Neural crest cell (in vitro differentiated cells): ENCODE measurements at places on chromosomes 6 and 20. TPM values are rescaled to one million over a fixed set of nuclear protein-coding genes. Genes with fewer than 3 reads are reported as not detected.

DNA sequence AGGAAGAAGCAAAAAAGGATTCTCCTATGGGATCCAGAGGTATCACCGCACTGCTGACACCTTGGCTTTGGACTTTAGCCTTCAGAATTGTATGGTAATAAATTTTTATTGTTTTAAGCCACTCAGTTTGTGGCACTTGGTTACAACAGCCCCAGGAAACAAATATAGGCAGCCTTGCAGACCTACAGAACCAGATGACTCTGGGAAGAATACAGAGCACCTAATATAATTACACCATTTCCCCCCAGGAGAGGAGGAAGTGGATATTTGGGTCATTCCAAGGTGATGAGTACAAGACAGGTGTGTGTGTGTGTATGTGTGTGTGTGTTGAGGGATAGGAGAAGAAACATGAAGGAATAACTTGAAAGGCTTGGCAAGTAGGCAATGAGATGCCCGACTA lies 84.2 kb upstream of the ENPP5 start:
- no peaks in the 10 kb centered on the region for H3K4me1 ChIP-seq
- DNase-seq = no peak
- H3K4me3 ChIP-seq = no peak overlapping the region

Gene C20orf141
- total RNA-seq = not detected in 2 replicates

Gene DYNLT1
- total RNA-seq = 117 and 118 TPM in 2 replicates

Gene APCDD1L
- not detected in 2 replicates for total RNA-seq

Gene C20orf204
- total RNA-seq = 2.1 and 2.3 TPM in 2 replicates

- H3K4me3 ChIP-seq = no peak overlapping the region
- no peaks in the 10 kb centered on the region for H3K27me3 ChIP-seq
- no peaks in the 10 kb centered on the region for H3K36me3 ChIP-seq
- peaks cover 5% of the 10 kb centered on the region for H3K4me1 ChIP-seq
- no peak for DNase-seq
- peak overlapping the region; percentile 86 for H3K27ac ChIP-seq
These were observed 4.3 kb upstream of the KIF25 start for GRCh38 chr6:167993169-167993568.

Gene SPATS1
- total RNA-seq = not detected in 2 replicates

DNA sequence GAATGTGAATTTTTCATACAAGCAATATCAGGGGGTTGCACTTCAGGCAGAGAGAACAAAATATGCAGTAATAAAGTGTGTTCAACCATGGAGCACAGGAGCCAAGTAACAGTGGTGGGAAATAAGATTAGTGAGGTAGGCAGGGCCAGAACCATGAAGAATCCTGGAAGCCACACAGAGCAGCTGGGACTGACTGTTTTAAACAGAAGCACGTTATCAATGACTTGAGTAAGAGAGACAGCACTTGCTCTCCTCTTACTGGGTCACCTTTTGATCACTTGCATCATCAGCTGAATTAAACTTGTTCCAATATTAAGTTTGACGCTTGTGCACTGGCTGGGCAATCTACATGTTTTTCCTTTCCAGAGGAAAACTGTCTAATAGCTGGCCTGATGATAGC lies 238.5 kb downstream of the TBX18 start:
- peaks cover 4% of the 10 kb centered on the region for H3K4me1 ChIP-seq
- H3K4me3 ChIP-seq = no peak overlapping the region
- H3K27ac ChIP-seq = no peak overlapping the region
- no peaks in the 10 kb centered on the region for H3K36me3 ChIP-seq

Gene SLC35D3
- total RNA-seq = not detected in 2 replicates

Gene MYLK2
- 1.6 and 1.8 TPM in 2 replicates for total RNA-seq

DNA sequence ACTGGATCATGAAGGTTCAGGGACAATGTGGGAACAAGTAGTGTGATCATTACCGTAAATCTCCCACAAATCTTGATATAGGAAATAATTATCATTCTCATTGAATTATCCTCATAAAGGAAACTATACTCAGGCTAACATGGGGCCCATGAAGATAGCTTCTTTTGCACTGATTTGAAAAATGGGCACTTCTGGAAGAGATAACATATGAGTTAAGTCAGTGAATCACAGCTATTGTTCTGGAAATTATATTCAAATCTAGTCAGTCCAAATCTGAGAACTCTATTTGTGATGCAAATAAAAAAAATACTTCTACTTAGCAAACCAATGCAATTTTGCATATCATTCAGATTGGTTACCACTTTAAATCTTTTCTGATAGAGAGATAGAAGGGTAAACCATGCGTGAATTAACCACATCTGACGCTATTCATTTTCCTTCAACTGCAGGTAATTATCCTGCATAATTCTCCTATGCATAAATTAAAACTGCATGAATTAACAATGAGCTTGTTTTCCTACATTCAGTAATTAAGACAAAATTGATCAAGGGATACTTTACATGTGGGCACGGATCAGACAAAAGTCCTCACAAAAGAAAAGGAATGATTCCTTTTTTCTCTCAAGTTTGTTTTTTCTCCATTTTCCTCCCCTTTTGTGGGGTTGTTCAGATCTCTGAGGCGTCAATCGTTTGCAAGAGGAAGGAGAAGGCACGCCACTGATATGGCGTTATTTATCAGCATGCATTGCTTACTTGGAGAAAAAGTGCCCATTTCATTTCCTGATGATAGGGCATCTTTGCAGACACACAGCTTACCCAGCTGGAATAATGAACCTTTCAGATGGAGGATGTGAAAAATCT lies 36.4 kb downstream of the RIPOR2 start:
- no peak overlapping the region for H3K4me3 ChIP-seq
- no peak for DNase-seq
- H3K27me3 ChIP-seq = no peaks in the 10 kb centered on the region
- H3K4me1 ChIP-seq = peaks cover 6% of the 10 kb centered on the region

GRCh38 chr6:28693751-28694443 lies 168.2 kb downstream of the GPX5 start:
- peaks cover 63% of the 10 kb centered on the region for H3K27me3 ChIP-seq
- H3K4me3 ChIP-seq = no peak overlapping the region
- no peaks in the 10 kb centered on the region for H3K36me3 ChIP-seq
- no peak for DNase-seq
- peaks cover 8% of the 10 kb centered on the region for H3K4me1 ChIP-seq

Gene LRRC73
- total RNA-seq = 2.1 and 2.7 TPM in 2 replicates

GRCh38 chr6:69758214-69758613 lies 38.6 kb downstream of the LMBRD1 start:
- no peak overlapping the region for H3K4me3 ChIP-seq
- no peaks in the 10 kb centered on the region for H3K27me3 ChIP-seq
- DNase-seq = no peak
- H3K4me1 ChIP-seq = no peaks in the 10 kb centered on the region
- H3K36me3 ChIP-seq = peaks cover 16% of the 10 kb centered on the region
- no peak overlapping the region for H3K27ac ChIP-seq

DNA sequence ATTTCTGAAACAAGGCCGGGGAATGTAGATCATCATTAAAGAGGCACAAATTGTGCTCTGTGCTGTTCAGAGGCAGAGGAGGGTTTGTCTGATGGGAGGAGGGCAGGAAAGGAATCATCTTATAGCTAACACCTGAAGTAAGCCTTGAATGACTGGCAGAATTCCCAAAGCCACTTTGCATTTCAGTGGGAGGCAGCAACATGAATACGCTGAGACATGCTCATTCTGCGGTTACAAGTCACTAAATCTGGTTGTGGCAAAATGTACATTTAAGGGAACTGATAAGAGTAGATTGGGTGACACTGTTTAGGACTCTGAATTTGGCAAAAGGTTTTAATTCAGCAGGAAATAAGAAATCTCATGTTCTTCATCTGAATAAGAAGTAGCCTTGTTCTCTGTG lies 4.4 kb upstream of the COL19A1 start:
- H3K4me1 ChIP-seq = peaks cover 9% of the 10 kb centered on the region
- H3K27me3 ChIP-seq = peaks cover 28% of the 10 kb centered on the region
- no peak overlapping the region for H3K4me3 ChIP-seq
- H3K36me3 ChIP-seq = no peaks in the 10 kb centered on the region
- DNase-seq = no peak
- no peak overlapping the region for H3K27ac ChIP-seq

Gene SIRPB2
- not detected in 2 replicates for total RNA-seq

Gene SYCP2L
- 5.6 and 9.9 TPM in 2 replicates for total RNA-seq

GRCh38 chr6:114007516-114007915 lies 36.6 kb upstream of the HDAC2 start:
- H3K27me3 ChIP-seq = no peaks in the 10 kb centered on the region
- no peak for DNase-seq
- no peak overlapping the region for H3K27ac ChIP-seq
- no peak overlapping the region for H3K4me3 ChIP-seq
- no peaks in the 10 kb centered on the region for H3K4me1 ChIP-seq

Gene TUBB2A
- total RNA-seq = 167 and 177 TPM in 2 replicates
